ENCODE measurements at places on chromosomes 3 and 15.

- DNase-seq, result peak; percentile 52
These were observed 23.8 kb upstream of the NMB start for GRCh38 chr15:84681831-84682230.

DNA sequence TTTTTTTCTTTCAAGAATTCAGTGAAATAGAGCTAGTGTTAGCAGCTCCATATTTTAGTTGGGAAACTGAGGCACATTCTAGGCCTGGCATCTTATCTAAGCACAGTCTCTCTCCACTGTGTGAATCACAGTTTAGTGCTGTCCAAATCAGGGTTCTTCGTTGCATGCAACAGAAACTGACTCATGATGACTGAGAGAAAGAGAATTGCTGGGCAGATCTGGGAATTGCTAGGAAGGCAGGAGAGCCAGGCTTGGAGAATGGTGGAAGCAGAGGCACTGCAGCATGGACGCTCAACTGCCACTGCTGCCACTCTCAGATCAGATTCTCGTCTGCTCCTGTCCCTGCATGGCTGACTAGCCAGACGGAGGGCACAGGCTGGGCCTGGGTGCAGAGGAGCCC is 40.7 kb upstream of the CHST2 start:
- DNase-seq, result no peak

DNA sequence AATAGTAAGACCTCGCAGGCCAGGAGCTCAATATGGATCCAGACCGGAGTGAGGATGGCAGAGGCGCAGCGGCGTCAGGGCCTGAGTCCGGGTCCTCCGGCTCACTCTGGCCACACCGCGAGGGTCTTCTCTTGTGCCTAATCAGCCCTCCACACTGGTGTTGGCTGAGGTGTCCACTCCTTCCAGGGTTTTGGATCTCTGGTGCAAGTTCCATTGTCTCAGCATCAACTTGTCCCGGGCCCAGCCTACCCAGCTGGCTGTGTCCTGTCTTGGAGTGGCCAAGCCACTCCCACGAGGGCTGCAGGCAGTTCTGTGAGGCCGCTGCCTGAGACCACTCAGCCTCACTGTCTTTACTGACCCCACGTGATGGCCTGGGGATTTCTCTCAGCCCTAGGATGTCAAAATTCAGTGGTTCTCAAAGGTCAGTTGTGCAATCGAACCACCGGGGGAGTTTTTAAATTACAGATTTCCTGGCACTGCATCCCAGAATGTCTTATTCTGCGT is 12.6 kb upstream of the GOLGA6L7 start:
- no peak for DNase-seq

DNA sequence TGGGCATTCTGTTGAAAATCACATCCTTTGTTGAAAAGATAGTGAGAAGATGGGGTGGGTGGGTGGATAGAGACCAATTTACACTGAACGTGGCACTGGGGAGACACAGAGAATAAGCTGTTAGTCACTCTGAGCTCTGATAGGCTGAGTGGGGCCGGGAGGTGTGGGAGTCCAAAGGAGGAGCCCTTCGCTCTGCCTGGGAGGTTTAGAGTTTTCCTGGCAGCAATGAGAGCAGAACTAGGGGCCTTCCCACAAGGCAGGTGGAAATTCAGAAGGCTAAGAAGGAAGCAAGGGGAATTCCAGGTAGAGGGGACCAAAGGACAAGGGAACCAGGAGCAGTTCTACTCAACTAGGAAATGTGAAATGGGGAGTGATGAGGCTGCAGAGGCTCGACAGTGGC is 272.7 kb downstream of the RPLP1 start:
- no peak for DNase-seq

- no peak for DNase-seq
These were observed 46.7 kb upstream of the ACAN start for GRCh38 chr15:88756521-88756920.

- DNase-seq, result no peak
These were observed 154.6 kb upstream of the MBNL1 start for GRCh38 chr3:152113992-152114651.

GRCh38 chr3:148625095-148625736 is 72.5 kb upstream of the AGTR1 start:
- no peak for DNase-seq

GRCh38 chr3:194344012-194344411 is 7.1 kb downstream of the CPN2 start:
- peak; percentile 55 for DNase-seq

DNA sequence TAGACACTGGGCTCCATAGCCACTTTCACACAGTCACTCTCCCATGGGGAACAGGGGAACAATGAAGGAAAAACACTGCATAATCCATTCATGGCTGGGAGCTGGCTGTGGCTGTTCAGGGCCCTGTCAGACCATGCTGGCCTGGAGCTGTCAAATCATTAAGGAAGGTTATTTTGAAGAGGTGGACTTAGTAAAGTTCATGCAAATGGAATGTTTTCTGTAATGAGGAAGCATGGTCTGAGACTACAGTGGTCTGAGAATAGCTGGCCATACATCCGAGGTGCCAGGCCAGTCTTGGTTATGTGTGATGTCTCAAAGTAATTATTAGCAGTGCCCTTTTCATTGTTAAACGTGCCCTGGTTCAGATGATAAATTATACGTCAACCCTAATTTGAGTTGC is 117.1 kb upstream of the MRPS22 start:
- DNase-seq, result no peak

DNA sequence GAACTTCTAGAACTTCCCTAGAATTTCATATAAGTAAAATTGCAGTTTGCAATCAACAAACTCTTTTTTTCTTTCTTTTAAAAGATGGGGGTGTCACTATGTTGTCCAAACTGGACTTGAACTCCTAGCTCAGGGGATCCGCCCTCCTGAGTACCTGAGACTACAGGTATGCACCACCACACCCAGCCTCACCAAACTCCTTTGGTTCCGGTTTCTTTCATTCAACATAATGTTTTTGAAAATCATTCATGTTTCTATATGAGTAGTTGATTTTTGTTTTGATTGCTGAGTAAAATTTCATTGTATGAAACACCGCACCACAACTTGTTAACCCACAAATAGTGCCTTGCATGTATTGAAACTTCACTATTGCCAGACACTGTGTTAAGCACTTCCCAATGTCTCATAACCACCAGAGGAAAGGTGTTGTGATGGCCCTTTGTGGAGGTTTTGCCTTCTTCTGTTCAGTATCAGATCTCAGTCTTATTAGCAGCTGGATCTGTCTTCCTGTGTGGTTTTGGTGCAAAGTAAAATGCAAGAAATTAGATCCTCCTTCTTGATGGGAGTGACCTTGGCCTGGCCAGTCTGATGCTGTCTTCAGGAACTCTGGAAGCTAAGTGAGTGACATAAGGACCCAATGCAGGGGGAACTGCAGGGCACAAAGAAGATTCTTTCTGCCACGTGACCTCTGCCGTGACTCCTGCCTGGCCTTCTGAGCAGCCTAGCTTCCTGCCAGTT is 78.8 kb upstream of the UBE2E1 start:
- DNase-seq, result no peak

- no peak for DNase-seq
These were observed 41.8 kb downstream of the HGD start for GRCh38 chr3:120640231-120640630.

DNA sequence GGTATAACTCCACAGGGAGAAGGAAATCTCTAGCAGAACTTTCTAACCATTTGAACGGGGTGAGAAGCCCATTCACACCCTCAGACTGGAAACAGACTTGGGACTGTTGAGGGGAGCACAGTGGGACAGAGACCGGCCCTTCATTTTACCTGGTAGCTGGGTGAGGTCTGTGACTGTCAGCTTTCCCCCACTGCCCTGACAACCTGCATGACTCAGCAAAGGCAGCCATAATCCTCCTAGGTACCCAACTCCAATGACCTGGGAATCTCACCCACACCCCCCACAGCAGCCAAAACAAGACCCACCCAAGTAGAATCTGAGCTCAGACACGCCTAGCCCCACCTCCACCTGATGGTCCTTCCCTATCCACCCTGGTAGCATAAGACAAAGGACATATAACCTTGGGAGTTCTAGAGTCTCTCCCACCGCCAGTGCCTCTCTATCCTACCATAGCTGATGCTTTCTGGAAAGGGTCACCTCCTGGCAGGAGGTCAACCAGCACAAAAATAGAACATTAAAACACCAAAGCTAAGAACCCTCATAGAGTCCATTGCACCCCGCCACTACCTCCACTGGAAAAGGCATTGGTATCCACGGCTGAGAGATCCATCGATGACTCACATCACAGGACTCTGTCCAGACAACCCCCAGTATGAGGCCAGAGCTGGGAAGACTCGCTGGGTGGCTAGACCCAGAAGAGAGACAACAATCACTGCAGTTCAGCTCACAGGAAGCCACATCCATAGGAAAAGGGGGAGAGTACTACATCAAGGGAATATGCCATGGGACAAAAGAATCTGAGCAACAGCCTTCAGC is 28.0 kb downstream of the SENP7 start:
- no peak for DNase-seq

DNA sequence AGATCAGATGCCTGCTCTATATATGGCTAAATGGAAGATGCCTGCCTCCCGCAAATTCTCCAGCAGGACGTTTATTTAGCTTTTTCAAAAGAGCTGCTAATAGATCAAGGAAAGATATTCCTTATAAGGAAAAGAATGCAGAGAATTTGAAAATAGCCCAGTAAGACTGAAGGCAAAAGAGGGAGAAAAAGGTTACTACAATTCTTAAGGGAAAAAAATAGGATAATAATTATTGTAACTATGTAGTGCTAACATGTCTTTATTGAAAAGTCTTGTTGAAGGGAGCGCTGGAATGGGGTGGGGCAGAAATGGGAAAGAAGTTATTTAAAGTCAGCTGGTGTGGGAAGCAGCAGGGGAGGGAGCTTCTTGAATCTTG is 2.9 kb downstream of the TPM1 start:
- DNase-seq, result no peak

DNA sequence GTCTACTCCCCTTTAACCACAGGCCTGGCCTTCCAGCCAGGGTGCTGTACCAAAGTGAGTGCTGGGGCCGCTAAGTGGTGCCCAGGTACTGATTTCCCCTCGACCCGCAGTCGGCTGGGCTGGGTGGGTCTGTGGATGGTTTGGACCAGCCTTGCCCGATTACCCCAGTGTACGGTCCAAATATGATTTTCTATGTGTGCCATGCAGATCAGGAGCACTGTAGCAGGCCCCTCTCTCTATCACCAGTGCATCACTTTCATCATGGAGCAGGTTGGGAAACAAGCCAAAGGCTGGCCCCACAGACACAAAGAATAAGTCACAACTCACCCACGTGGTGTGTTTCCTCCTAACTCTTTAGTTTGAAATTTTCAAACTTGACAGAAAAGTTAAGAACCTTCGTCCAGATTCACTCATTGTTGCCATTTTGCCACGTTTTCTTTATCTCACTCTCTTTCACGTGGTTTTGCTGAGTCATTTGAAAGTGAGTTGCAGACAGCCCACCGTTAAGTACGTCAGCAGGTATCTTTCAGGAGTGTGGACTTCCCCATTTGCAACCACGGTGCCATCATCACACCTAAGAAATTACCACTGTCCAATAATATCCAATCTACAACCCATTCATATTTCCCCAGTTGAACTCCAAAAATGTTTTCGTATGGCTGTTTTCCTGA is 37.0 kb downstream of the ZNF710 start:
- DNase-seq, result no peak

- DNase-seq, result no peak
These were observed 298.3 kb upstream of the GPR149 start for GRCh38 chr3:154728285-154728684.

DNA sequence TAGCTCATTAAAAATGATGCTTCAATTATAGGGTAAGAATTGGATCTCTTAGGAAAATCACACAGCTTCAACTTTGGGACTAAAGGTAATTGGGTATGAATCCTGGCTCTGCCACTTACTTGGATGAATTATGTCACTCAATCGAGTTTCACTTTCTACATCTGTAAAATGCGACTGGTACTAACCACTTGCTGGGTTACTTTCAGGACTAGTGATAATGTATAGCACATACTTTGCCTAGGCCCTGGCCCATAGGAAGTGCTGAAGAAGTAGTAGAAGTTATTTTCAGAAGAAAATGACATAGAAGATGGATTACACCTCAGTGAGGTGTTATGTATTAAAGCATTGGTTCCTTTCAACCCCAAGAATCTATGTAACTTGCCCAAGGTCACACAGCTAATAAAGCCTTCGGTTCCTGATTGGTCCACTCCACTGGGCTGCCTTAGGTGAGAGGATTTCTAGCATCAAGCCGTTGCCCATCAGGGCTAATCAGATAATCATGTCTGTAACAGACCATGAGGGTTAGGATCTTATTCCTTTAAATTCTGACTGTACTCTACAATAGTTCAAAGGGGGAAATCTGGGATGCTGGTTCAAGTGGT is 29.4 kb upstream of the AP4E1 start:
- DNase-seq, result no peak

- DNase-seq, result no peak
These were observed 81.7 kb downstream of the CD47 start for GRCh38 chr3:108008931-108009639.

- DNase-seq, result no peak
These were observed 55.5 kb downstream of the NBEAL2 start for GRCh38 chr3:47034868-47035489.

GRCh38 chr3:12869035-12869621 is 27.8 kb upstream of the RPL32 start:
- DNase-seq, result no peak

- DNase-seq, result no peak
These were observed 82.8 kb downstream of the PLXNA1 start for GRCh38 chr3:127065561-127066290.

DNA sequence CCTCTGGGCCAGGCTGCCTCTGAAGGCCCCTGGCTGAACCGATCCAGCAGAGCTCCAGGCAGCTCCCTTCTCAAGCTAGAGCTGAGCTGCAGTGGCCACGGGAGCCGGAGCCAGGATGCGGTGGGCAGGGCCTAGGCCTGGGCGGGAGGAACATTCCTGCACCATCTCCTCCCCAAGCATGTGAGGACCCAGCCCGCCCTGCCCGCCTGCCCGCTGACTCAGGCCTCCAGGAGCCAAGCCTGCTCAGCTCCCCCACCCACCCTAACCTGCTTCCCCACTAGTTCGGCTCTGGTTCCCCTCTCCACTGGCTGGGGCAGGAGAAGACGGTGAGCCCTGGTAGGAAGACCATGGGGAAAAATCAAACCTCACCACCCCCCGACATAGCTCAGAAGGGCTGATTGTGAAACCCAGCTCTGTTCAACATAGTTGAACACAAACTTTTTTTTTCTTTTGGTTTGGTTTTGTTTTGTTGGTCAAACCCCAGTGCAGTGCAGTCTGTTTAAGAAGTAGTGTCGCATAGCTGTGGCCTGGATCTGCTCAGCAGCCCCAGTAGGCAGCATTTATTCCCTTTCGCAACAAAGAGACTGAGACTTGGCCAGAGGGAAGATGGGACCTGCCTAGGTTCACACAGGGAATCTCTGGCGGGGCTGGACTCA is 13.5 kb downstream of the SNX33 start:
- DNase-seq, result no peak

GRCh38 chr3:17967111-17967510 is 224.7 kb upstream of the TBC1D5 start:
- DNase-seq, result no peak

- DNase-seq, result no peak
These were observed 447.0 kb upstream of the NECTIN3 start for GRCh38 chr3:110624576-110624975.

- DNase-seq, result no peak
These were observed 10.9 kb downstream of the LRRFIP2 start for GRCh38 chr3:37163262-37164015.

GRCh38 chr3:181899702-181900101 is 188.0 kb downstream of the SOX2 start:
- DNase-seq, result no peak

- no peak for DNase-seq
These were observed 141.1 kb downstream of the NR1D2 start for GRCh38 chr3:24086206-24086605.

GRCh38 chr15:70237626-70238025 is 139.9 kb upstream of the TLE3 start:
- no peak for DNase-seq

Data from T follicular helper cell (primary cell).